Endodermal cell (in vitro differentiated cells): ENCODE measurements at places on chromosomes 6 and 20. TPM values are rescaled to one million over a fixed set of nuclear protein-coding genes. Genes with fewer than 3 reads are reported as not detected.

DNA sequence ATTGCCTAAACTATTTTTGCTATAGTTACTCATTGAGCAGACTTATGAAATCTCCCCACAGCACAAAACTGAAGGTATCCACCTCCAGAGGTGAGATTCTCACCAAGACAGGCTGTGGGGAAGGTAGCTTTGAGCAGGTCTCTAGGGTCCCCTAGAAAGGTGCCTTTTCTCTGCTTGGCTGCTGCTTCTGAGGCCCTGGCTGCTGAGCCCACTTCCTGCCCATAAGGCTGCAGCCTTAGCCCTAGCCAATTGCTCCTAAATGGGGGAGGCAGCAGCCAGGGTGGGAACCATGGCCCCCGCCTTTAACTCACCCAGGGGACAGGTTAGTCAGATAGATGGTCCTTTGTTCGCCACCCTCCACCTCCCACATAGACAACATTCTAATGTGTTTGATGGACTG is 3.6 kb downstream of the NT5E start:
- DNase-seq = no peak

GRCh38 chr20:62595491-62595890 is 46.8 kb upstream of the SLCO4A1 start:
- no peak for DNase-seq

- no peak for DNase-seq
These were observed 213.7 kb downstream of the ANKRD60 start for GRCh38 chr20:58014628-58015315.

GRCh38 chr20:4025679-4026078 is 10.3 kb upstream of the RNF24 start:
- no peak for DNase-seq

- no peak for DNase-seq
These were observed 261.4 kb downstream of the ARID1B start for GRCh38 chr6:157038610-157039009.

GRCh38 chr6:71034563-71035345 is 77.9 kb upstream of the B3GAT2 start:
- no peak for DNase-seq

DNA sequence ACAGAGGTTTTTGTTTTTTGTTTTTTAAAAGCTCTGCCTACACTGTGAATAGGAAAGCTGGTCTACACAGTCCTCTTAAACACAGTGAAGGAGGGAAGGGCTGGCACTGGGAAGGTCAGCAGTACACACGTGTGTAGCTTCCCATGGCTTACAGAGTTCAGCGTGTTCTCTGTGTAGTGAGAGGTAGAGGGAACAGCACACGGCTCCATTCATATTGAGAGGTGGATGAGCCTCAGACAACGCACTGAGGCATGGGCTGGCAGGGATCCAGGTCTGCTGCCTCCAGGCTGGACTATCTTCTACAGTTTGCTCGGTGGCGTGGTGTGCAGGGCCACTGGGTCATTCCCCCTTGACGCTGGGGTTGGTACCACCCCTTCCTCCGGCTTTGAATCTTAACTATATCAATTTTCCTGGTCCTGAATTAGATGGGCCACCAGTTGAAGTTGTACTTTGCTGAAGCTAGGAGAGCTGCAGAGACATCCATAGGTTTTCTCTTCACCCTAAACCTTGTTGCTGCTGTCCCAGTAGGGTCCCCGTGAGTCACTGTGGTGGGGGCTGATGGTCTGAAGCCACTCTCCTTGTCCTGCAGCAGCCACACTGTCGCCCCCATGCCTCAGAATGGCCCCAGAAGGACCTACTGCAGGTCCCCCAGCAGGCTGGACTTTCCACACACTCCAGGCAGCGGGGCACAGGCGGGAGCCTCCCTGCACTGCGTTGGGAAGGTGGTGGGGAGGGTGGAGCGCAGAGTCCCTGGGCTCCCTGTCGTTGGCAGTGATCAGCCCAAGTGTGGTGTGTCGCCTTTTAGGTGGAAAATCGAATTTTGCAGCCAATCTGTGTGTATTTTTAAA is 2.0 kb downstream of the ARFGAP1 start:
- no peak for DNase-seq

DNA sequence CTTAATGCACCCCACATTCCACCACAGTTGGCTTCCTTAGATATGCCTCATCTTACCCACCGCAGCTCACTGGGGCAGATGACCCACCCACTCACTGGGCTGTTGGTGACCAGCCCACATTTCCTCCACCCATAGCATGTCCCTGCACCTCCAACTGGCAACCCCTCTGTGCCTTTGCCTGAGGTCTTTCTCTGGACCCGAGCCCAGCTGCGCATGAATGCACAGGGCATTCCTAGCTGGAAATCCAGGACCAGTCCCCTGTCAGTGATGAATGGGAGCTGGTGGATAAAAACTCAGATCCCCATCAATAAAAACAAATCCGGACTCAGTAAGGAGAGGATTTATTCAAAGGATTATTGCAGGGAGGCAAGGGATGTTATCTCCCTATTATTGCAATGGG is 75.0 kb downstream of the ISM1 start:
- no peak for DNase-seq

GRCh38 chr6:155158030-155158843 is 105.6 kb upstream of the CLDN20 start:
- DNase-seq = no peak

C20orf96 gene
- 19.8 and 21.8 TPM in 2 replicates for total RNA-seq

- no peak for DNase-seq
These were observed 57.7 kb downstream of the PXDC1 start for GRCh38 chr6:3693831-3694230.

GRCh38 chr6:79246891-79247290 is 12.4 kb upstream of the HMGN3 start:
- DNase-seq = no peak

CLPSL2 gene
- 1.2 to 2.1 TPM in 2 of 3 replicates, not detected in the other for total RNA-seq

DNA sequence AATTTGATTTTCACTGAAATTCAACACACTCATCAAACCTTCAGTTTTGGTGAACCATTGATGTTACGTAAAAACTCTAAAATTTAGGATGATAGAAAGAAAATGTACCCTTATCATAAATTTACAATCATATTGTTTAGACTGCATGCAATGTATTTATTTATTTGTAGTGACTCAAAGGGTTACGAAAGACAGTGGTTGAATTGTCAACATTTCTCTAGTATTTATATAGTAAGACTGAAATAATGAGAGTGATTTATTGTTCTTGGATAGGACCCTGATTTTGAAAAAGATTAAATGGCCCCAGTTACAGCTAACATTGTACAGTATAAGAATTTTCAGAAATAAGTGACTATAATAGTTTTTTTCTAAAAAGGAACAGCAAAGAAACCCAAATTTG is 591.5 kb downstream of the RFPL4B start:
- no peak for DNase-seq

GRCh38 chr6:21739838-21740237 is 146.3 kb downstream of the SOX4 start:
- peak; percentile 70 for DNase-seq

ADTRP gene
- total RNA-seq = 0.20 TPM in 1 of 3 replicates, not detected in the others

LHFPL5 gene
- total RNA-seq = not detected in 2 replicates

- DNase-seq = peak; percentile 13
These were observed 50.5 kb upstream of the SSTR4 start for GRCh38 chr20:22984606-22985005.

DNA sequence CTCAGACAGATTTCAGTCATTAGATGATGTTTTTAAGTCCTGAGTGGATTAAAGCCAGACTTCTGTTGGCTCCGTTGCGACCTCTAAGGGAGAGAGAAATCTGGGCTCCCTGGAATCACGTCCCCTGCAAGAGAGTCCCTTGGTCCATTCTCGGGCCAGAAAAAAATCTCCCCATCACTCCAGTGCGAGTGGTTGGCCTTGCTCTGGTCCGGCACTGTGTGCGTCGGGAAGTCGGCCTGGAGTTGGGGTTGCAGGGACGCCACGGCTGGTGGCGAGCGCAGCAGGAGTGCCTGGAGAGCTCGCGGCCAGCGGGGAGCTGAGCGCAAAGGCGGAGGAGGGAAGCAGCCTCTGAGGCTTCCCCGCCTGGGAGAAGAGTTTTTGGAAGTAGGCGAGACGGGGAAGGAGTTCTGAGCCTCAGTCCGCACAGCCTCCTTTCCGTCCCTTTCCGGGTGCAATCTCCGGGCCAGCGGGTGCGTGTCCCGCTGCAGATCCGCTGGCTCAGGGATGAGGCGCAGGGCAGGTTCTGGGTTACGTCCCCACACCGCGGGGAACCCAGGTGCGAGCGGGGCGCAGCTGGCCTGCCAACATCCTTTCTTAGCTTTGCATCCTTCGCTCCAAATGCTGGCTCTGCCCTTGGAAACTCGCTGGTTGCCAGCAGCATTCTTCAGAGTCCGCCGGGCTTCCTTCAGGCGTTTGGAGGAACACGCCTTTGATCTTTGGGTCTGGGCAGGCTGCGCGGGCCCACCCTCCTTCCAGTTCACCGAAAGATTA is 6.8 kb downstream of the TCF21 start:
- peak; percentile 78 for DNase-seq

DNA sequence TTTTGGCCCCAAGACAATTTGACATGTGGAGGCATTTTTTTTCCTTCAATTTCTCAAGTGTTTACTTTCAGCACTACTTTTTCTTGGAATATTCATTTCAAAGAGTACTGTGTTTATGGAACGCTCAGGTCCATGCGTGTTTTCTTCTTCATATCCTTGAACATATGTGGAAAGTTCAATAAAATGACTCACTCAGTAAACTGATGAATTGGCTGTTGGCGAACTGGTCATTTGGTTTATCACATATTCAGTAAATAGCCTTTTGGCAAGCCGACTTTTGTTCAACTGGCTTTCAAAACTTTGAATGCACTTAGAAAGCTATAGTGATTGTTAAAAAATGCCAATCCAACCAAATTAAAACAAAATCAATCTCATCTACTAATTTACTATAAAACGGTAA is 964.6 kb upstream of the SLC35B3 start:
- DNase-seq = no peak

GRCh38 chr20:325889-326644 is 715 bp downstream of the SOX12 start:
- peak; percentile 89 for DNase-seq

GRCh38 chr6:44653761-44654218 is 266.3 kb downstream of the CDC5L start:
- no peak for DNase-seq

GRCh38 chr6:112007254-112007653 is 46.6 kb upstream of the CCN6 start:
- no peak for DNase-seq

- no peak for DNase-seq
These were observed 248.1 kb downstream of the TPBG start for GRCh38 chr6:82611751-82612150.

- DNase-seq = no peak
These were observed 103.5 kb downstream of the MAP7 start for GRCh38 chr6:136446579-136447187.

- no peak for DNase-seq
These were observed 622.3 kb downstream of the PTPRT start for GRCh38 chr20:42567409-42567808.

SH3BGRL2 gene
- 36.1 to 43.0 TPM (median 40.1 TPM) in 3 replicates for total RNA-seq
